ENCODE measurements at places on chromosomes 16 and 17.

GRCh38 chr17:48102798-48103715 is 1.8 kb upstream of the CBX1 start:
- no peak for DNase-seq

DNA sequence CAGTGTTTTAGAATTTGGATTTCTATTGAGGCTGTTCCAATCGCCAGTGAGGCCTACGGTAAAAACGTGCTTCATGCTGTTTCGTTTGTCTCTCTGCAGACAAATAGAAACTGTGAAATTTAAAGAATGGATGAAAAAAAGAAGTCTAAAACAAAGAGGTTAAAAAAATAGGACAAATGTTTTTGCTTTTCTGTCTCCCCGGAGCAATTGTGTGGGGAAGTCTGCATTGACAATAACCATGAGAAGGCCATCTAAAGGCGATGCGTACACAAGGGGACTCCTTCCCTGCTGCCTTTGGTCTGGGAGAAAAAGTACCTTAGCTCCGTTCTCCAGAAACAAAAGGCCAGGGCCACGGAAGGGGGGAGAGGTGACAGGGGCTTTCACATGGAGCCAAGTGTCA is 4.6 kb upstream of the ZFHX3 start:
- no peak for DNase-seq

- no peak for DNase-seq
Observed at GRCh38 chr16:78537511-78537910, 438.1 kb downstream of the WWOX start.

DNA sequence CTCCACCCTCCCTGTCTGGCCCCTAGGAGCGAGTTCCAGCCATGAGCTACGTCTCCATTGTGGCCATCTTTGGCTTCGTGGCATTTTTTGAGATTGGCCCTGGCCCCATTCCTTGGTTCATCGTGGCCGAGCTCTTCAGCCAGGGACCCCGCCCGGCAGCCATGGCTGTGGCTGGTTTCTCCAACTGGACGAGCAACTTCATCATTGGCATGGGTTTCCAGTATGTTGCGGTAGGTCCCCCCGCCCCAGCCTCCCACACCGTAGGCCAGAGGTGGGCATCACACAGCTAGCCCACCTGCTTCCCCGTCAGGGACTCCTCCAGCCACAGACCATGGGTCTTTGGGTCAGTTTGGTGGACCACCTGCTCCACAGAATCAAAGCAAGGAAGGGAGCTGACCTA is 4.2 kb downstream of the SLC2A4 start:
- DNase-seq, result no peak

- no peak for DNase-seq
Observed at GRCh38 chr17:48570325-48571023, 7.7 kb downstream of the HOXB4 start.

DNA sequence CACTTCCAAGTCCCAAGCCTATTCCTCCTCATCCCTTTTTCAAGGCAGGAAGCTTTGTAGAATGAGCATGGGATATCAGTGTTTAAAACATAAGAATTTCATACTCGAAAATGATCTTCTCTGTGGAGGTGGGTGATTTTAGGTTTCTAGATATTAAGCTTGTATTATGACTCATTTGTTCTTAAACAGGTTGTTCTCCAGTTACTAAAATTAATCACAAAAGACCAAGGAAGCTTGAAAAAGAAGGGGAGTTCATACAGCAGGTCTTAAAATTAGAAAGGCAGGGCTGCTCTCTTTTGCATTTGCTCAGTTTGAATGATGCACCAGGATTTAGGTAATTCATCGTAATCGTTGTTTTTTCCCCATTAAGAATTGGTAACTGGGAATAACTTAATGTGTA is 208.7 kb downstream of the PRKCA start:
- no peak for DNase-seq

DNA sequence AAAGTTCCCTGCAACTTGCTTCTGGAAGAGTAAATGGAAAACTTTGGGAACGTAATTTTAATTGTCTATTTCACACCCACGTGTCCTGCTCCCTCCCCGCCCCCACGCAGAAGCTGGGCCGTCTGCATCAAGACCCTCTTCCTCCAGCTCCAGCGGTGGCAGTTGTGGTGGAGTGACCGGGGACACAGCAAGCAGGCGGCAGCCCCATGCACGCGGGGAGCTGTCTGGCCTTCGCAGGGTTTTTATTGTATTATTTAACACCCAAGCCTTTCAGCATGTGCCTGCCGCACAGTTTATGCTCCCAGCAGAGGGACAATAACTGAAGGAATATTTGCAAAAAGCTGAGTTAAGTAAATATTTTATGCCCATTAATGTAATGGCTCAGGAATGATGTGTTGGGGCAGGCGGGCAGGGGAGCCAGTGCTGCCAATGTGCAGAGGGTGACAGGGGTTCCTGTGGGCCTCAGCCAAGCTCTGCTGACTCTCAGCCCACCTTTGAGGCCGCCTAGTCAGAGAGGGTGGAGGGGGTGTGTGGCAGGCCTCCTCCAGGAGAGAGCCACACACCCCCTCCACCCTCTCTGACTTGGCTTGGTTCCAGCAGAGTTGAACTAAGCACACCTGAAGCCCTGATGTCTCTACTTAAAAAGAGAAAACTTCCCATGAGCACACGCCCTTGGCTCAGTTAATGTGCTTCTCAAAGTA is 32.4 kb upstream of the ENPP7 start:
- DNase-seq, result no peak

DNA sequence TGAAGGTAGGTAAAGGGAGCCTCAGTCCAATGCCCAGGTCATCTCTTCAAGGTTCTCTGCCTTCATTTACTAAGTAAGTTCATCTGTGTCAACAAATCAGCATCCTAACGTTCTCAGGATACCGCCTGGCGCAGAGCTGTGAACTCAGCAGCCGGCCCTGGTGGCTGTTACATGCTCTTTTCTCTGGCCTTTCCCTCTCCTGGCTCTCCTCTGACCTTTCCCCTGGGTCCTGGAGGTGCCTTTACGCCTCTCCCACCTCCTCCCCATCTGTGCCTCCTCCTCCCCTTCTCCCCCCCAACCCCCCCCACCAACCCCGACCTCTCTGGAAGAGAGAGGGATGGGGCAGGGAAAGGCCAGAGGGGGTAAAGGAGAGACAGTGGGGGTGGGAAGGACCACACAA is 19.5 kb downstream of the COTL1 start:
- no peak for DNase-seq

DNA sequence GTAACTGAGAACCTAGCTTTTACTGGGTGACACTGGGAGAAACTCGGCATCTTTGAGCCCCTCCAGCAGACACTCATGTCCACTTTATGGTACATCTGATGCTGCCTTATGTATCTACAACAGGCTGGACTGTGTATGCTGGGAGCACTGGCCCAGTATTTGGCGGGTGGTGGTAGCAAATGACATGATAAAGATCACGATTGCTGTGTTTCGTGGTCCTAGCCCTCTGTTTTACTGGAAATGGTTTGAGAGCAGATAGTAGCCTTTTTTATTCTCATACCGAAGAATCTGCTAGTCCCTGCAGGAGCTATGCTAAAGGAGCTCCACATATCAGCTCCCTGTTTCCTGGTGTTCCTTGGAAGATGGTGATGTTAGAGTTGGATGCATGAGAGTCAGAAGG is 150.3 kb downstream of the CCDC182 start:
- no peak for DNase-seq

DNA sequence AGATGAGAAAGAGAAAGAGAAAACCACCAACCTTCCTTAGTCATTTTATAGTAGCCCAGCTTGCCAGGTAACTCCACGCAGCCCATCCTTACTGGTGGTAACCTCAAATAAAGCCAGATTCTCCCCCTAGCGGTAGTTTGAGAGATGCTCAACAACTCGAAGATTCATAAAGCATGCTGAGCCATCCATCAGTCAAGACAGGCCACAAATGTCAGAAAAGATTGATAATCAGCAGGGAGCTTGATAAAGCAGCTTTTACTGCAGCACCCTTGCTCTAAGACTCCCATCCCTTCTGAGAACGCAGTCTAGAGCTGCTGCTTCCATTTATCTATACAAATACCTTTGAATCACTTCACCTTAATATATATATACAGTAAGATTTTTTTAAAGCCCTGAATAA is 451.5 kb upstream of the HSBP1 start:
- no peak for DNase-seq

DNA sequence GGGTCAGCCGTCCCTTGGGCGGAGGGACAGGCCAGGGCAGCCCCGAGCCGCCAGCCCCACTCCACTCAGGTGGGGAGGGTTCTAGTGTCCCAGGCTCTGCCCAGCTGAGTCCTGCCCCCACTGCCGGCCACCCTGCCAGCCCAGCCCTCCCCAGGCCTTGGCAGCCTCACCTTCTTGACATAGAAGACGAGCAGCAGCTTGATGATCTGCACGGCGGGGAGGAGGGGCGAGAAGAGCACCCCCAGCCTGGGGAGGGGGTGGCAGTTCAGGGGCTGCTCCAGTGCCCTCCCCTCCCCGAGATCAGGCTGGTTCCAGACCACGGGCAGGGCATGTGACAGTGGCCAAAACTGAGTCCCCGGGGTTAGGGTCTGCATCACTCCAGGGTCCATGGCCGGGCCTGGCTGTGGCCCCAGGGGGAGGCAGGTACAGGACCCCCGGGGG is 9.7 kb downstream of the TMC6 start:
- DNase-seq, result no peak

DNA sequence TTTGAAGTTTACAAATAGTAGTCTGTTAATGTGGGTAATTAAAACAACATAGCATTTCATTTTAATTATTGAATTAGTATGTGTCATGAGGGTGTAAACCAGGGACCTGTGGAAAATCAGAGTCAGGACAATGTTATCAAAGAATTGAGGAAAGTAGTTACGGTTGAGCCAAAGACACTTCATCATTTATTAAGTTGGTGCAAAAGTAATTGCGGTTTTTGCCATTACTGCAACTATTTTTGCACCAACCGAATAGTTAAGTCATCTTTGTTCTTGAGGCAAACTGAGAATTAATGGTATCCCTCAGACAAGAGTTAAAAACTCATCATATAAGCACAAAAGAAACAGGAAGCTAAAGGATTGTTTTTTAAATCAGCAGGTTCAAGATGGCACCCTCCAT is 593.7 kb downstream of the KCNJ2 start:
- DNase-seq, result no peak

- DNase-seq, result no peak
Observed at GRCh38 chr17:59844884-59845594, 47.7 kb downstream of the TUBD1 start.

GRCh38 chr16:55955424-55955823 is 80.3 kb upstream of the CES5A start:
- DNase-seq, result no peak

DNA sequence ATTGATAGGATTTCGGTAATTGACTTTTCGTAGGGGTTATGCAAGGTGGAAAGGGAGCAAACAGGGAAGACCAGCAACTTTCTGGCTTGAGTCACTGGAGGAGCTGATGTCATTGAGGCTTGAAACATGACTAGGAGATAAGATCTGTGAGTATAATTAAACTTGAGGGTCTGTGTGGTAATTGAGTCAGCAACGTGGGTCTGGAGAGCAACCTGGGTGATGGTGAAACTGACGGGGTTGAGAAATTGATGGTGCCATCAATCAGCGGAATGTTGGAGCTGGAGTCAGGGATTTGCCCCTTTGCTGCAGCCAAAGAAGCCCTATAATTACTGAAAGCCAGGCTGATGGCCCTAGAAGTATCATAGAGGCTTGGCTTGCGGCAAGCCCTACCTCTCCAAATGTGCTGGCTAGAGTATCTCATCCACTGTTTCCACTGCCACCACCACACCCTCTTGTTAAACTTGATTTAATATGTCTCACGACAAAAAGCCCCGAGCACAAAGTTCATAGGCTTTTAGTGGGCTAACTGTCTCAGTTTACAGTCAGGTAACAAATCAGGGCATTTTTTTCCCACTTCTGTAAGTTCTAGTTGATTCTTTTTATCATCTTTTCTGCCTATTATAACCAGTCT is 186.9 kb upstream of the ELAC2 start:
- DNase-seq, result no peak

DNA sequence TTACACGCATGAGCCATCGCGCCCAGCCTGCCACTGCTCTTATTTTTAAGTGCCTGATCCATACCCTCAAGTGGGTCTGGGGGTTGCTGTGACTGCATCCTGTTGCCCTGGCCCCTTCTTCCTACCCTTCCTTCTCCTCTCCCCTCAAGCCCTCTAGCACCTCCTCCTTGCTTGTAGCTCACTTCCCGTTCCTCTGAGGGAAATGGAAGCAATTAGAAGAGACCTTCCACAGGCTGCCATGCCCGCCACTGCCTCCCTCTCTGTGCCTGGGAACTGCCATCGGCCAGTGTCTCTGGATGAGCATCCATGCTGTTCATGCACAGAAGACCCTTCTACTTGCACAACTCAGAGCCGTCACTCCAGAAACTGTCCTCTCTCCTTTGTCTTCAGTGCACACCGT is 10.6 kb upstream of the TFAP4 start:
- DNase-seq, result no peak

DNA sequence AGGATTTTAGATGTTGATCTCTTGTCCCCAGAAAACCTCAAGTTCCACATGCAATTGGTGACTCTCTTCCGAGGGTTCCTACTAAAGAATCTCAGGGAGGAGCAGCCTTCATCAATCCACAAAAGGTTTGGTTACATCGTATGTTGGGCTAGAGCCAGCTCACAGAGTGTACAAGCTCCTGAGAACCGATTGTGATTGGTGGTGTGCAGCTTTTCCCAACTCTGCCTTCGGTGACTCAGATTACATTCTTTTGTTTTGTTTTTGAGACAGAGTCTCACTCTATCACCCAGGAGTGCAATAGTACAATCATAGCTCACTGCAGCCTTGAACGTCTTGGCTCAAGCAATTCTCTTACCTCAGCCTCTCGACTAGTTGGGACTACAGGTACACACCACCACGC is 172.4 kb downstream of the PMP22 start:
- DNase-seq, result no peak

DNA sequence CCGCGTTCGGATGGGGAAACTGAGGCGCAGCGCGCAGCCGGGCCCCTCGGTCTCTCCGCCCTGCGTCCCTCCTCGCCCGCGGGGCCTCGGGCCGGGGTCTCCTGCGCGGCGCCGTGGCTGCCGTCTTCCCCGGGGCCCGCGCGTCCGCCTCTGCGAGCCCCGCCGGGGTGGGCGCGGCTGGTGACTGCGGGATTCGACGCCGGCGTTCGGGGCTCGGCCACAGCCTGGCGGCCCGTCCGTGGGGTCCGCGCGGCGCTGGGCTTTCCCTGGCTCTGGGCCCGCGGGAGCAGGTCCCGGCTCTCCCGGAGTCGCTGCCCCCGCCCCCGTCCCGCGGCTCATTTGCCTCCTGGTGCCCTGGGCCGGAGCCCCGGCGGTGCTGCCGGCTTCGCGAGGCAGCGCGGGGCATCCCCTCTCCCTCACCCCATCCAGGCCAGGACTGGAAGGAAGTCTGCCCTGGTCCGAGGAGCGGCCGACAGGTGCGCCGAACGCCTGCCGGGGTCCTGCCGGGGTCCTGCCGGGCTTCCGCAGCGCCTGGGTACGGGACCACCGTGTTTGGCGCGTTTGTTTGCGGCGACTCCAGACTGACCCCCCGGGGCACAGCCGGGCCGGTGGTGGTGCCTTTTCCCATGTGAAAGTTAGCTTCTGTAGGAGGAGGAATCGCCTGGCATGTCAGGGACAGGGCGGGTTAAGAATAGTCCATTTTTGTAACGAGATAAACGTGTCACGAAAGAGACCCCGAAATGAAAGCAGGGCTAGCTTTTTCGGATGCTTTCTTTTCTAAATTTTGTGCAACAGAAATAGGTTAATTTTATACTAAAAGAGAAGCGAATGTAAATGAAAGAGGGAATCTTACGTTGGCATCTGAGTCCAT is 671 bp downstream of the CHMP6 start:
- DNase-seq, result no peak

GRCh38 chr17:73348018-73348828 is 36.4 kb upstream of the CDC42EP4 start:
- DNase-seq, result no peak

- DNase-seq, result peak; percentile 61
Observed at GRCh38 chr17:58324409-58325288, 3.9 kb downstream of the TSPOAP1 start.
